ENCODE measurements at places on chromosomes 3 and 15. TPM values are rescaled to one million over a fixed set of nuclear protein-coding genes. Genes with fewer than 3 reads are reported as not detected.

DNA sequence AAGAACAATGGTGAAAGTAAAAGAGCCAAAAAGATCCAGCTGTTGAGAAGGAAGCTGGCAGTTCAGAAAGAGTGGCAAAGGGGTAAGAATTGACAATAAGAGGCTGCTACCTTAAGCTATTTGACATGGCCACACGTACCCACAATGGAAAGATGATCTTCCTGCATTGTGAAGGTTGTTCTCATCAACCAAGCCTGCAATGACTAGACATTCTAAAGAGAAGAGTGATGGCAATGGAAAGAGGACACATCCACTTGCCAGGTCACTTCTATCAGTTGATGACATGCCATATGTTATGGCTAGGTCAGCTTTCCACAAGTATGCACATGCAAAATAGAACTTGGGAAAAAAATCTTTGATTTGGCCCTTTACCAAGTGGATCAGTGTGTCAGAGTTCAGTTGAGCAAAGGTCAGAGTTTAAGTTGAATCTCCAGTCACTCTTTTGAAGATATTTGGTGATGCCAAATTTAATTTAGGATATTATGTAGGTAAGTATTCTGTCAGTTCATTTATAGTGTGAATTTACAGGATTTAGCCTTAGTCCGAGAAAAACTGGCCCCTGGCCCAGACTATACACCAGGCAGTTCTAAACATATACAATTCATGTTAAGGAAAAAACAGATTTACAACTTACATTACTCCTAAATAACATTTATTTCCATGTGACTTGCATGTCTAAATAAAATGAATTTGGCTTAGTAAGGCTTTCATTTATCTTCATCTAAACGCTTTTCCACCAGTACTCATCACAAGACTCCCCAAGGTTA lies 104.9 kb upstream of the FLNB start:
- H3K4me1 ChIP-seq, result no peaks in the 10 kb centered on the region
- H3K4me3 ChIP-seq, result no peak overlapping the region
- H3K36me3 ChIP-seq, result peaks cover 4% of the 10 kb centered on the region
- no peak for DNase-seq
- no peak overlapping the region for H3K27ac ChIP-seq

- no peak for DNase-seq
- no peaks in the 10 kb centered on the region for H3K4me1 ChIP-seq
- no peaks in the 10 kb centered on the region for H3K27me3 ChIP-seq
- H3K36me3 ChIP-seq, result no peaks in the 10 kb centered on the region
- no peak overlapping the region for H3K4me3 ChIP-seq
Measured at GRCh38 chr3:140023616-140024530, 88.9 kb downstream of the CLSTN2 start.

DNA sequence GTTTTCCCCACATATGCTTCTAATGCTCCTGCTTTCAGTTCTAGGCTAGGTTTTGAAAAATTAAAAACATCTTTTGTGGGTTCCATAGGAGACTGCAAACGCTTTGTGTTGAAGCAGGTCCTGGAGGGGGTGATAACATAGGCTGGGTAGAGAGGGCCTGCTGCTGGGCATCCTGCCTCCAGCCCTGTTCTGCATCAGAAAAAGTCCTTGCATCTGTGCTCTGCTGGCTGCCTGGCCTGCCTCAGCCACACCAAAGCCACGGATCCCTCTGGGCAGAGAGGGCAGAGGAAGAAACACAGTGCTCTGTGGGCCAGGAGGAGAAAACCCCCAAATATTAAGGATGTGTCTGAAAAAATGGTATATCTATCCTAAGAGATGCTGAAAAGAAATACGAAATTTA lies 3.9 kb upstream of the ARPP21 start:
- peaks cover 14% of the 10 kb centered on the region for H3K27me3 ChIP-seq
- DNase-seq, result no peak
- H3K36me3 ChIP-seq, result no peaks in the 10 kb centered on the region
- no peak overlapping the region for H3K4me3 ChIP-seq
- peak overlapping the region; percentile 27 for H3K27ac ChIP-seq

- no peaks in the 10 kb centered on the region for H3K36me3 ChIP-seq
- no peak overlapping the region for H3K4me3 ChIP-seq
- H3K27me3 ChIP-seq, result no peaks in the 10 kb centered on the region
- H3K4me1 ChIP-seq, result peaks cover 56% of the 10 kb centered on the region
- peak overlapping the region; percentile 19 for H3K27ac ChIP-seq
Measured at GRCh38 chr3:60013241-60013640, 963.4 kb upstream of the CFAP20DC start.

DNA sequence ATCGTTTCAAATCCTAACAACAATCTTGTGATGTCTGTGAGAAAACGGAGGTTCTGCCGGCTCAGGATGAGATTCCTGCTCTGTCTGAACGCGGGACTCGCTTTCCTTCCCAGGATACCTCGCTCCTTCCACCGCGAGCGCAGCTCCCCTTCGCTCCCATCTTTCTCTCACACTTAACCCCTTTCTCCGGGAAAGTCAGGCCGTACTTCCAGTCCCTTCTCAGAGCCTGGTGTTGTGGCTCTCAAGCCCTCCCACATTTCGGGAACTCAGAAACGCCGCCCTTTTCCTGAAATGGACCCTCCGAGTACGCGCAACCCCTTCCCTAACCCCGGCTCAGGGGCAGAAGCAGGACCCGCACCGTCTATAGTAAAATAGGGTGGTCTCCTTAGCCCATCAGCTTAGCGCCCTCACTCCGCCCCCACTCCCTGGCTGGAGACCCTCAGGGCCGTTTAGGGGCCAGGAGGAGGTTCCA lies 378 bp upstream of the FEM1B start:
- H3K27ac ChIP-seq, result peak overlapping the region; percentile 98
- H3K36me3 ChIP-seq, result no peaks in the 10 kb centered on the region
- peak overlapping the region; percentile 79 for H3K4me3 ChIP-seq

DNA sequence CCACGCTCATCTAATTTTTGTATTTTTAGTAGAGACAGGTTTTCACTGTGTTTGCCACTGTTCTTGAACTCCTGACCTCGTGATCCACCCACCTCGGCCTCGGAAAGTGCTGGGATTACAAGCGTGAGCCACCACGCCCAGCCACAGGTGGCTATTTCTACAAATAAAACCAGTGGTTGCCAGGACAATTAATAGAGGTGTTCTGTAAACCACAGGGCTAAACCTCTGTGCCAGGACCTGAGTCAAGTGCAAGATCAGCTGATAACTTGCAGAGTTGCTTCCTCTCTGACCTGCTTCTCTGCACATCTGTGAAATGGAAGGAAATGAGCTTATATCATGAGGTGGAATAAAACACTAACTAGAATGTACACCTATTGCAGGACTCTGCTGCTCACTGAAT lies 72.8 kb downstream of the CD200R1L start:
- H3K27ac ChIP-seq, result no peak overlapping the region
- no peak overlapping the region for H3K4me3 ChIP-seq
- H3K36me3 ChIP-seq, result no peaks in the 10 kb centered on the region
- no peaks in the 10 kb centered on the region for H3K27me3 ChIP-seq
- no peak for DNase-seq

DNA sequence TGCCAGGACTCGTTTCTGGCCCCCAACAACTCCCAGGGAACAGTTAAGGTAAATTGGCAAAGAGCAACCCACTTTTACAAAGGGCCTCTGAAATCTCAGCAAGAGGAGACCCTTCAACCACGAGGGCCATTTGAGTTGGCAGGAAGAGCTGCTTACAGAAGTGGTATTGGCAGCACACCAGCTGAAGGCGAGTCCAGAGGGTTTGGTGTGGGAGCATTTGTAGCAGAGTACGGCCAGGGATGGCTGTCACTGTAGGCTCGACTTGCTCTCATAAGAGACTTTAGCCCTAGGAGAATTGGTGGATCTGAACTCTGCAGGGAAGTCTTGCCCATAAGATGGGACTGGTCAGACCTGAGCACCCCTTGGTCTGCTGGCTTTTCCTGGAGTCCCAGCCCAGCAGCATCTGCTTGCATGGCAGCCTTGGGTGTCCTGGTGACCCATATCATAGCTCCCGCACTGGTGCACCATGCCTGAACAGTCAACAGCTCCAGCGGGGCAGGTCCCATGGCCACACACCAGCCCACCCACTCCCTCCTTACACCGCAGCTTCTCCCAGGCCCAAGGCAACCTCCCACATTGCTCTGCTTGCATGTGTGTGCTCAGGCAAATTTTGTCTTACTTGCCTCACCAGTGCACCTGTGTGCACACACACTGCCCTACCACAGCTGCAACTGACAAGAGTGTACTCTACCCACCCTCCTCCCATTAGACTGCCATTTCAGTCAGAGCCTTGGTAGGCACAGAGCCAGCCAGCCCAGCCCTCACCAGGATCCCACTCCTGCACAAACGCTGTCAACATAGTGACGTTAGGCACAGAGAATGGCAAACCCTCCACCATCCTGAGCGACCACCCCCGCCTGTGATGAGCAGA lies 861.6 kb upstream of the DPPA4 start:
- no peaks in the 10 kb centered on the region for H3K27me3 ChIP-seq
- no peak overlapping the region for H3K4me3 ChIP-seq
- no peaks in the 10 kb centered on the region for H3K36me3 ChIP-seq

DNA sequence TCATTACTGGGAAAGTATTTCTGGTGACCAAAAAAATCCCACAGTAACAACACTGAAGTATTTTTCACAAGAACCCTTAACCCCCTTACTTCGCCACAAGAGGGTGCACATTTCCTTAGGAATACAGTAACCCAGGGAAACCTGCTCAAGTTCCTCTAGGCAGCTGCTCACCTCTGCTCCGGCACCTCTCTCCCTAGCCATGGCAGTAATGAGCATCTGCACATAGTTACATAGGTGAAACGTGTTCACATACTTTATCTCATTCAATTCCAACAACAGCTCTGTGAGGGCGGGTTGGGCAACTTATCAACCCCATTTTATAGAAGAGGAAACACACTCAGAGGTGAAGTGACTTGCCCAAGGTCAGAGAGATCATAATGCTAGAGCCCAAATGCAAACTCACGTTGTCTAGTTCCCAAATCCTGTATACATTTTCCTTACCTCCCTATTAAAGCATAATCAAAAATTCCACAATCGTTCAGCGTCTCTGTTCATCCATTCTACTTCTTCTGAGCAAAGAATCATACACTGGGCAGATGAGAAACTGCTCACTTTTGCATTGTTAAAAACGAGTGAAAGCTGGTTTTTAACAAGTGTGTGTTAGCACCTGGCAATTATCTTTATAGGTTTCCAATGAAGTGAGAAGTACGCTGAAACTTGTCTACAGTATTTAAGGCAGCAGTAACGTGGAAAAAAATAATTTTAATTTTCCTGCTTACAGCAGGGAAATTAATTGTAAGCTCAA lies 90.7 kb downstream of the IGF2BP2 start:
- H3K27ac ChIP-seq, result no peak overlapping the region
- H3K4me3 ChIP-seq, result no peak overlapping the region
- no peaks in the 10 kb centered on the region for H3K36me3 ChIP-seq

- H3K27ac ChIP-seq, result peak overlapping the region; percentile 83
- H3K36me3 ChIP-seq, result peaks cover 7% of the 10 kb centered on the region
- H3K4me3 ChIP-seq, result peak overlapping the region; percentile 41
- H3K27me3 ChIP-seq, result no peaks in the 10 kb centered on the region
- peaks cover 22% of the 10 kb centered on the region for H3K4me1 ChIP-seq
Measured at GRCh38 chr3:155554777-155555451, 190.0 kb downstream of the PLCH1 start.

- H3K4me1 ChIP-seq, result no peaks in the 10 kb centered on the region
- H3K4me3 ChIP-seq, result no peak overlapping the region
- H3K36me3 ChIP-seq, result no peaks in the 10 kb centered on the region
- DNase-seq, result no peak
Measured at GRCh38 chr3:146770301-146770700, 165.2 kb upstream of the PLSCR5 start.

DNA sequence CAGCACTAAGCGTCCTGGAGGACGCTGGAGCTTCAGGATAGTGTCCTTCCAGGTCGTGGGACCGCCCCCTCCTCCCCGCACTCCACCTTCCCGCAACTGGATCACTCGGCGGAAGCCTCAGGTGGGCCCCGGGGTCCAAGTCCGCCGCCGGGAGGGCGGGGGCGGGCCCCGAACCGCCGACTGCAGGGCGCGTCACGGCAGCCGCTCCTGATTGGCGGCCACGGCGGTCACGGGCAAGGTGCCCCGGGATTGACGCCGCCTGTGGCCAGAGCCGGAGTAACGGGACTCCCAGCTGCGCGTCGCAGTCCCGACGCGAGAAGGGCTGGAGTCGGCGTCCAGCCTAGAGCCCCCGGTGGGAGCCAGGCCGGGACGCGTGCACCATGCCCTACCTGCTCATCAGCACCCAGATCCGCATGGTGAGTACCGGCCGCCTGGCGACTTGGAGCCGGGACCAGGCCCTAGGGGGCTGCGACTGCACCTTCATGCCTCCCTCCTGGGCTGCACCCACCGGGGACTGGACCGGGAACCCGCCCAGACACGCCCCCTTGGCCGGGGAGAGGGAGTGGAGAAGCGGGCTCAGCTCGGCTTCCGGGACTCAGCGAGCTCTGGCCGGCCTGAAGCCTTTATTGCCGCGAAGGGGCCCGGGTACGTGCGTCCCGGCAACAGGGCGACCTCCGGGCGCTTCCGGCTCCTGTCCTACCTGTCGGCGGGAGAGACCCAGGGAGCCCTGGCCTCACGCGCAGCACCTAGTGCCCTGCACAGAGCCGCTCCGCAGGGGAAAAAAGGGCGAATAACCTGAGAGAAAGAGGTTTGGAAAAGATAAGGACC lies at the start of gene GCHFR:
GCHFR (plus strand) TSS at position 268 of the 828 bp plus-strand sequence; CDS start at position 381, 113 bp downstream.
- DNase-seq, result no peak
- peak within 1 kb of the TSS; percentile 88 for H3K27ac ChIP-seq
- peak within 1 kb of the TSS; percentile 70 for H3K4me3 ChIP-seq
- H3K4me1 ChIP-seq, result peaks cover 27% of the 10 kb centered on the region
- peaks cover 19% of the 10 kb centered on the region for H3K36me3 ChIP-seq
- H3K27me3 ChIP-seq, result no peaks in the 10 kb centered on the region

GRCh38 chr3:194365526-194365925 lies 4.0 kb downstream of the LRRC15 start:
- H3K4me3 ChIP-seq, result no peak overlapping the region
- no peaks in the 10 kb centered on the region for H3K36me3 ChIP-seq
- H3K4me1 ChIP-seq, result peaks cover 9% of the 10 kb centered on the region
- H3K27me3 ChIP-seq, result peaks cover 3% of the 10 kb centered on the region

- no peaks in the 10 kb centered on the region for H3K4me1 ChIP-seq
- no peaks in the 10 kb centered on the region for H3K36me3 ChIP-seq
- H3K27ac ChIP-seq, result no peak overlapping the region
- no peaks in the 10 kb centered on the region for H3K27me3 ChIP-seq
- DNase-seq, result no peak
- no peak overlapping the region for H3K4me3 ChIP-seq
Measured at GRCh38 chr3:10363935-10364334, 43.0 kb upstream of the SEC13 start.

GRCh38 chr3:56711344-56711743 lies 28.3 kb upstream of the TASOR start:
- DNase-seq, result no peak
- no peak overlapping the region for H3K27ac ChIP-seq
- no peaks in the 10 kb centered on the region for H3K36me3 ChIP-seq
- H3K4me3 ChIP-seq, result no peak overlapping the region
- no peaks in the 10 kb centered on the region for H3K27me3 ChIP-seq
- no peaks in the 10 kb centered on the region for H3K4me1 ChIP-seq

- H3K36me3 ChIP-seq, result no peaks in the 10 kb centered on the region
- H3K27me3 ChIP-seq, result no peaks in the 10 kb centered on the region
- no peaks in the 10 kb centered on the region for H3K4me1 ChIP-seq
- no peak overlapping the region for H3K4me3 ChIP-seq
Measured at GRCh38 chr3:174949523-174949922, 90.4 kb downstream of the NAALADL2 start.

The SLC25A36 gene
- 41.6 TPM for total RNA-seq

The INSYN1 gene
- 0.61 TPM for total RNA-seq

The FILIP1L gene
- total RNA-seq, result 6.6 TPM

The ZNF662 gene
- total RNA-seq, result 2.8 TPM

The A4GNT gene
- 0.05 TPM for total RNA-seq

The TM4SF18 gene
- 3.2 TPM for total RNA-seq

The SRGAP3 gene
- total RNA-seq, result 4.4 TPM

The NEIL1 gene
- 30.8 TPM for total RNA-seq

The EIF5A2 gene
- 6.2 TPM for total RNA-seq

The NOX5 gene
- total RNA-seq, result 0.19 TPM

All from thymus (tissue), 14 donors.